ENCODE measurements at places on chromosomes 16 and 17.

DNA sequence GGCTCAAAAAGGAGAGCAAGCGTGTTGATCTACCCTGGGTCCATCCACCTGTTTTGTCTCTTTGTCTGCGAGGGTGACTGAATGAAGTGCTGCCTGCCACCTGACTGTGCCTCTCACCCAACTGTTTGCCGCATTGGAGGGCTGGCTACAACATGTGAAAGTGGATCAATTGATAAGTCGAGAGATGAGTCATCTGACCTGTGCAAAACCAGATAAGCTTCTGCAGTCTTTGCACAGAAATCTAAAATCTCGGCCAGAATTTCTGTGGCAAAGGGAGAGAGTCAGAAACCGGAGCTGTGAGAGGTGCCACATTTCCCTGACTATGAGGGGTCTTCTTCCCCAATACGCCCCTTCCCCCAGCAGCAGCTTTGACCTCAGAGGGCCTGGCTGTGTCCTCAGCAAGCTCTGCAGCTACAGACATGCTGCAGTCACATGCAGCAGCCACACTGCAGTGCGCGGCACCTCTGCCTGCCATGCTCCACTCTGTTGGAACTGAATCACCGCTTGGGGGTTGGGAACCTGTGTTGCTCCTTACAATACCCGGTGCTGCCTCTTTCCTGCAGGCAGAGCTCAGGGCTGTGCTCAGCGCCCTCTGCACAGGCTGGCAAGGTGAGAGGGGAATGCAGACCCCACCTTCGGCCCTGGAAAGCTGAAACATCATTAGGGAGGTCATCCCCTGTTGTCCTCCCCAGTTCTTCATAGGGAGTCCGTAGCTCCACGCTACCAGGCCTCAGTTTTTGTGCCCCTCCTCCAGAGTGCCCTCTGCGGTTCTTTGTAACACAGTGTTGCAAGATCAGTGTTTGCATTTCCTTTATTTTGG is 16.2 kb upstream of the HAS3 start:
- DNase-seq: no peak

- DNase-seq: peak; percentile 4
Measured at GRCh38 chr17:2102931-2103809, 48.3 kb downstream of the HIC1 start.

GRCh38 chr17:16989953-16990860 is 18.3 kb upstream of the TNFRSF13B start:
- DNase-seq: no peak

GRCh38 chr16:49324703-49325102 is 43.1 kb upstream of the CBLN1 start:
- DNase-seq: no peak

DNA sequence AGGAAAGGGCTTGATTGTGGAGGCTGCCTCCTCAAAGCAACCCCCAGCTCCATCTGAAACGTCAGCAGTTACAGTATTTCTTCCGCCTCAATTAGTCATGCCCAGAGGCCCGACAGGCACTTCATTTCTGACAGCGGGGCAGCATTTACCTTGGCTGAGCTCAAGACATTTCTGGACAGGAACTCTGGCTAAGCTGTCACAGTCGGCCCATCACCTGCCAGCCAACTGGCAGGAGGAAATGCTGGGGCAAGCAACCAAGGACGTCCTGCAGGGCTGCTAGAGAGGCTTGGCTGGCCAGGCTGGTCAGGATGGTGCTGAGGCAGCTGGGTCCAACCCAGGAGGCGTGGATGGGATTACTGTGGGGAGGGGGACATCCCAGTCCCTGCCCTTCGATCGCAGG is 27.8 kb downstream of the PLXDC1 start:
- no peak for DNase-seq

- DNase-seq: no peak
Measured at GRCh38 chr16:10865991-10866966, 10.7 kb upstream of the CIITA start.

DNA sequence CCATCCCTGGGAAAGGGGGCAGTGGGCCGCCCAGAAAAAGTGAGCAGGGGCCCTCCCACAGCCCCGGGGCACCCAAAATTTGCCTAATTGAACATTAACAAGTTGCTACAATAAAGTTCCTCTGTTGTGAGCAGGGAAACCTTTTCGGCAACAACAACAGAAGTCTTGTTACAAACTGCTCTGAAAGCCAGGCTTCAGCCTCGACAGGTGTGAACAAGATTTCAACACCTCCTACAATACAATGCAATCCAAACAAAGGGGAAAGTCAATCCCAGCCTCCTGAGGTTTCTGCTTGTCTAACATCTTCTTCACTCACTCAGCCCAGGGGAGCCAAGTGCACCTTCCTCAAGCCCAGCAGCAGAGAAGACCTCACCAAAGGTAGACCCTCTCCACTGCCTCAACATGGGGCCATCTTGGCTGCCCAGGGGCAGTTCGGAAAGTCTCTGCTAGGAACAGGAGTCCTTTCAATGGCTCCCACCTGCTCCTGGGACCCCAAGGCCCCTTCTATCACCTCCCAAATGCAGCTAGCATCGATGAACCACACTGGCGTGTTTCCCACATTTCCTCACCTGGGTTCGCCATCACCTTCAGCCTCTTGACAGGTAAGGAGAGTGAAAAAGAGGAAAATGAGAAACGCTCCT is 19.1 kb downstream of the ZFHX3 start:
- DNase-seq: no peak

GRCh38 chr17:38748149-38748891 is at the start of gene PCGF2:
Gene PCGF2 (minus strand): TSS chr17:38748336. CDS start chr17:38740402, 7,934 bp downstream.
- peak; percentile 84 for DNase-seq

DNA sequence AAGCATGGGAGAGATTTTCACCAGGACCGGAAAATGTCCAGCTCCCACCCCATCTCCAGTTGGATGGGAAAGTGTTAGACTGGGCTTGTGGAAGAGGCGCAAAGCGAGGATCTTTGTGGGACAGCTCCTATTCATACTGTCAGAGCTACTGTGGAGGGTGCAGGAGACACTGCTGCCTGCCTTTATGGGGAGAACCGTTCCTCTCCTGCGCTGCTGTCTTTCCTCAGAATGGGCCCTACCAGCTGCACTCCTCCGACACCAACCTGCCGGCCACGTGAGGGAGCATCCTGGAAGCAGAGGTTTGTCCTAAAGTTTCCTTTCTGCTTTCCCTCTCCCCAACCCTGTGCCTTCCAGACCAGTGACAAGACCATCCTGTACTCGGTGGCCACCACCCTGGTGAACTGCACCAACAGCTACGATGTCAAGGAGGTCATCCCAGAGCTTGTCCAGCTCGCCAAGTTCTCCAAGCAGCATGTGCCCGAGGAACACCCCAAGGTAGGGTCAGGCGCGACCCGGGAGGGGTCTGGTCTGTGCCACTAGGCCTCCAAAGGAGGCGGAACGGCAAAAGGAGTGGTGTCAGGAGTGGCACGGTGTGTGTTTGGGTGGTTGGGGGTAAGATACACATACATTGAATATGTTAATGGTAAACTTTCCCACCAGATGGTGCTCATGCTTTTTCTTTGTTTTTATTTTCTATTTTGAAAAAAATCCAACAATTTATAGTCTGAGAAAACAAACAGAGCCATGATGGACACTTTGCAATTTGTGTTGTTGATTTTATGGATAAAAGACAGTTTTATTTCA is 23.0 kb downstream of the SLC35G3 start:
- no peak for DNase-seq

DNA sequence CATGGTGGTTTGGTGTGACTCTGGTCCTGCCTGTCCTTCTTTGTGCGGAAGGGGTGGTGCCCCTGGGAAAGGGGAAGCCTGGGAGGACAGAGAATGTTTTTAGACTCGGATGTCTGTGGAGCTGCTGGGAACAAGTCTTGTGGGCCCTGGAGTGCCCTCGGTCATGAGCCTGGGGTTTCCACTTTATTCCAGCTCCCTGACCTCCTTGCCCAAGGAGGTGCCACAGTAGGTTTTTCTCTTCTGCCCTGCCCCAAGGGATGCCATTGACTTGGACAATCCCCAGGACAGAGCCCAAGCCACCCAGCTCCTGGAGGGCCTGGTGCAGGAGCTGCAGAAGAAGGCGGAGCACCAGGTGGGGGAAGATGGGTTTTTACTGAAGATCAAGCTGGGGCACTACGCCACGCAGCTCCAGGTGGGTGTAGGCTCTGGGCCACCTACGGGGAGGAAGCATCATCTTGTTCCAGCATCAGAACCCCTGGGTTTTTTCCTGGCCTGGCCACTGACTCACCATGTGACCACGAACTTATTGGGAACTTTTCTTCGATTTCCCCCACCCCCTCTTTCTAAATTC is 1.4 kb downstream of the STAT5A start:
- DNase-seq: no peak
